Activated naive CD4-positive, alpha-beta T cell treated with anti-CD3 and anti-CD28 coated beads, Interleukin-2, amount 50 U/mL, for 16 hours (primary cell): ENCODE measurements at places on chromosomes 6 and 20.
A peak's percentile ranks its signal among the peaks of the same experiment; 100 is the strongest.

GRCh38 chr20:14310977-14311627, 26.3 kb downstream of the FLRT3 start:
- DNase-seq = no peak

DNA sequence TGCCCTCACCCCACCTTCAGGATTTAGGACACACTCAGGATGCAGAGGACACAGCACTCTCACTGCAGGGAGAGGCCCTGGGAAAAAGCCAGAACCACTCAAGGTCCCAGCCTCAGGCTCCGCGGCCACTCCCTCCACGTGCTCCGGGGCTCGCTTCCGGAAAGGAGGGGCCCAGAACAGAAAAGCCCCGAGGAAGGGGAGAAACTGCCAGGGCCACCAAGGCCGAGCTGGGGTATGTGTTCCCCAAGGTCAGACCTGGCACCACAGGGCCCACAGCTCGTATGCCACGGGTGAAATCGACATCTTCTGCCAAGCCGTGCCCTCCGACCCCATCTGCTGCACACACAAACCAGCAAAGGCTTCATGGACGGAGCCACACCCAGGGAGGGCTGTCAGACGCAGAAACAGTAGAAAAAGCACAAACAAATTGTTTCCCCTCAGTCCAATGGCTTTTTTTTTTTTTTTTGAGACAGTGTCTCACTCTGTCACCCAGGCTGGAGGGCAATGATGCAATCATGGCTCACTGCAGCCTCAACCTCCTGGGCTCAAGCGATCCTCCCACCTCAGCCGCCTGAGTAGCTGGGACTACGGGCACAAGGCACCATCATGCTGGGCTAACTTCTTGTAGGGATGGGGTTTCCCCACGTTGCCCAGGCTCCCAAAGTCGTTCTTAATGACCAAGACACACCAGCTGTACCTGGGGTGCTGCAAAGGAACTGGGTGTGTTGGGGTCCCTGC, 33.4 kb downstream of the SLC2A4RG start:
- no peak for DNase-seq

- DNase-seq = no peak
Measured at GRCh38 chr6:155313602-155314091, 637 bp downstream of the TFB1M start.

GRCh38 chr6:17584241-17584803, 15.8 kb upstream of the FAM8A1 start:
- no peak for DNase-seq

GRCh38 chr6:11538819-11539468, 1.4 kb downstream of the TMEM170B start:
- DNase-seq = no peak

- DNase-seq = no peak
Measured at GRCh38 chr6:96156425-96156824, 140.7 kb downstream of the FUT9 start.

GRCh38 chr20:31869942-31870725, at the start of the genes DUSP15 and TTLL9:
Gene DUSP15 (minus strand): TSS chr20:31870527. CDS start chr20:31870337, 190 bp downstream.
Gene TTLL9 (plus strand): TSS chr20:31870634. CDS start chr20:31871127, 493 bp downstream.
- DNase-seq = peak; percentile 24

GRCh38 chr20:62063315-62063980, 2.2 kb downstream of the TAF4 start:
- DNase-seq = no peak

- DNase-seq = no peak
Measured at GRCh38 chr6:28922821-28923317, 916 bp downstream of the TRIM27 start.

DNA sequence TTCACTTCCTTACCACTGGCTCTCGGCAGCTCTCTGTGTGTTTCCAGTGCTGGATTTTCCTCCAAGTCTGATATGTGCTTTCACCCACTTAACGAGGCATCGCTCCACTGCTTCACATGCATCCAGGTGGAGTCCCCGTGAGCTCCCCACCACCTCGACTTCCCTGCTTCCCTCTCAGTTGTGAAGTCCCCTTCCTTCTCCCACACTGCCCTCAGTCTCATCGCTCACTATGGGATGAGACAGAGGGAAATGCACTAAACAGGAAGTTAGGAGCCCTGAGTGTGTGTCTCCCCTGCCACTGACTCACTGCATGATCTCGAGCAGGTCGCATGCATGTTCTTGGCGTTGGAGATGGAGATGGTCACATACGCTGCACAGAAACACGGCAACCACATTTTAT, 84.0 kb downstream of the MTHFD1L start:
- DNase-seq = no peak

DNA sequence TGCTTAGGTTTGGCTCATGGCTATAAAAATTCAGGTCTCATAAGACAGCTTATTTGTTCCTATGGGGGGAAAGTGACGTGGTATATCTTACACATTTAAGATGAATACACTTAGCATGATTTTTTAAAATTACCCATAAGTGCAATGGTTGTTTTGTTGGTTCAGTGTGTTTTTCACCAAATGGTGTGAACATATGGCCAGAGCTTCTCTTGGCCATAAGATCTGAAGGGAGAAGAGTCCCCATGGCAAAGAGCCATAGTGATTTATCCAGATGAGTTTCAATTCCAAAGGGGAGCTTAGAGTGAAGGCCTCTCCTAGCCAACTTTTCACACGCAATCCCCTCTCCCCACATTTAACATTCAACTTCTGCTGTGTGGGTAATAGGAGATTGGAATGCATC, 107.6 kb downstream of the TMEM242 start:
- no peak for DNase-seq

- DNase-seq = no peak
Measured at GRCh38 chr6:132107896-132108295, 156.7 kb upstream of the CCN2 start.

DNA sequence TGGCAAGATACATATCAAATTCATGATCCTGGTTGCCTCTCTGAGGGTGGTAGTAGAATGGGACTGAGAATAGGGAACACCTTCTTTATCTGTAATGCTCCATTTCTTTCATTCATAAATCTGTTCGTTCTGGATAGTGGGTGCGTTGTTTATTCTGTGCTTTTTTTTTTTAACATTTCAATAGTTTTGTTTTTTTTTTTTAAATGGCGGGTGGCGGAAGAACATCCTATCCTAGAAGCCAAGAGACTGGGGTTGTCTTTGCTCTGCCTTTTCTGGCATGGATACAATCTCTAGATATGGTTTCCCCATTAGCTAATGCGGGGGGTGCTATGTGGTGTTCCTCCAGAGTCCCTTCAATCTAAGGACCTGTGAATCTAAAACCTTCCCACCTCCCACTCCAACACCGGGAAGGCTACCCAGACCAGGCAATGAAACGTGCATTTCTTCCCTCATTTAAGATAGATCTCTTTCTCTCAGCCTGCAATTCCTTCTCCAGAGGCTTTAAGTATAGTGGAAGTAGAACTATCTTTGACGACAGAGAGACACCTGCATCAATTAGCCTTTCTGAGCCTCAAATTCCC, 883 bp upstream of the CCDC28A start:
- no peak for DNase-seq
